ENCODE measurements at places on chromosomes 2 and 18.

GRCh38 chr2:63189026-63189425, 138.4 kb downstream of the OTX1 start:
- peak; percentile 12 for DNase-seq

DNA sequence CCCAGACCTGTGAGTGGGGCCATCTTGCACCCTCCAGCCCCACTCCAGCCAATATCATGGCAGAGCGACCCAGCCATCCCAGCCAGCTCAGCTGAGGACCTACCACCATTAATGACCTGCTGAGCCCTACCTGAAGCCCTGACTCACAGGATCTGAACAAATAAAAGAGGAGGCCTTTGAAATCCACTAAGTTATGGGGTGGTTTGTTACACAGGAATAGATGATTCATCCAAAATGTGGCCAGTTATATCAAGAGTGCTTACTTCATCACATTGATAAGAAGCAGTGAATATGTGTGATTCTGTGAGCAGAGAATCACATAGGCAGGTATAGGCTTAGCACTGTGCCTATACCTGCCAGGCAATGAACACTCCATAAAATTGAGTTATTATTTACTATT, 34.7 kb upstream of the FAM124B start:
- no peak for DNase-seq

DNA sequence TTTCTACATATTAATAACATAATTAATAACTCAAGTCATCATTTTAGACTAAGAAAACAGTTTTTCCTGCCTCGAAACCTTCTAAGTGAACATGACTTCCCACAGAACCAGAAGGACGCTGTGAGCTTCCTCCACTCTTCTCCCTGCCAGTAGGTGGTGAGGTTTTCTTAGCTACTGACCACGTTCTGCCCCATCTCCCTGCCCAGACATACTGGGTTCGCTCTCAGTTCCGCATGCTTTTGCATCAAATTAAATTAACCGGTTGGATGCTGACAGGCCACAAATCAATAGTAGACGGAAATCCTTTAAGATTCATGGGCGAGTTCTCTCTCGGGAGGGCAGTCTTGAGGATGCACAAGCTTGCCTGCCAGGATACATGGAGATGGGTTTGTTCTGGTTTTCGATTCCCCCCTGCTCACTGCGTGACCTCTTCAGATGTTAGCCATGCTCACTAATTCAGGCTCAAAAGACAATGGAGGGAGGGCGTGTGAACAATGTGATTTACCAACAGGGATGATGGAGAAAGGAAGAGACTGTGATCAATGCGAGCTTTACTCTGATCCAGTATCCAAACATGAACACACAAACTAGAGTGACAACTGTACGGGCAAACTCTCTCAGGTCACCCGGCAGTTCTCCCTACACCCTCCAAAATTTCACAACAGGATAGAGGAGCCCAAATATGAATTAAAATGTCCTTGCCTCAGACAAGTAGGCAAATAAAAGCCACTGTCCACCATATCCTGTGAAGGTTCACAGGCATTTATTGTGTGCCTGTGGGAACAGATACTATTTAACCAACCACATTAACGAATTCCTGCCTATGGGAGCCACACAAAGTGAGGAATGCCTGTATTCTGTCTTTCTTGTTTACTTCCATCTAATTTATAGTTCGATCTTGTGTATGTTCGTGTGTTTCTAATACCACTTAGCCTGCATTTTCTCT, 375.7 kb downstream of the EIPR1 start:
- no peak for DNase-seq

- no peak for DNase-seq
These were observed 34.8 kb downstream of the LIPG start for GRCh38 chr18:49596687-49597086.

GRCh38 chr2:190664240-190664639, 15.4 kb downstream of the NAB1 start:
- DNase-seq, result no peak

DNA sequence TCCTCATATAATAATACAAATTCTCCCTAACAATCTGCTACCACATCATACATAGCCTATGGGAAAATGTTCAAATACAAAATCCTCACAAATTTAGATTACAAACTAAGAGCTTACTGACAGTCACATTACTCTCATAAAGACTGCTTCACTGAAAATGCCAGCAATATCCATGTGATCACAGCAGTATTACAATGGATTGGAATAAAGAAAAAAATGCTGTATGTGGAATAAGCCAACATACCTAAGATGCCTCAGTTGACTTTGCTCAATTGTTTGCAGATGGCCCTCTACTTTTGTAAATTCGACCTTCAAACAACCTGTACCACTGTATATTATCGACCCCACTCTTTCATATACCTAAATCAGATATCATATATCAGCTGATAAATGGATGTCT, 88.7 kb downstream of the DYM start:
- no peak for DNase-seq

GRCh38 chr2:5409898-5410381, 282.2 kb upstream of the SOX11 start:
- DNase-seq, result no peak

- DNase-seq, result no peak
These were observed 51.7 kb downstream of the PDCL3 start for GRCh38 chr2:100614455-100615000.

DNA sequence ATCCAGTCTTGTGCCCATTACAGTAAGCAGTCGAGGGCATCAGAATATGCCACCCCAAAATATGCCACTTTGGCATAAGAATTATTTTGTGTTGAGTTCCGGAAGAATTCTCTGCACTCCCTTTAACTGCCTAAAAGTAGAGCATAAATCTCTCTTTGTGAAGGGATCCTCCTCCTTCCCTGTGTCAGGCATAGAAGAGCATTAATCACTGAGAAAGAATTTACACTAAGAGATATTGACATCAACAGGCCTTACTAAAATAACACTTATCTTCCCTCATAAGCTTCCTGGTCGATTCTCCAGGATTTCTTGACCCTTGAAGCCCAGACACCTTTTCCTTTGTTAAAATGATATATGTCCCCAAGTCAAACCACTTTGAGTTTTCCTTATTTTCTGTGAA, 27.6 kb upstream of the KYNU start:
- no peak for DNase-seq

GRCh38 chr2:238865744-238866355, 18.0 kb downstream of the TWIST2 start:
- no peak for DNase-seq

GRCh38 chr2:54586062-54586461, 129.9 kb downstream of the SPTBN1 start:
- DNase-seq, result no peak

DNA sequence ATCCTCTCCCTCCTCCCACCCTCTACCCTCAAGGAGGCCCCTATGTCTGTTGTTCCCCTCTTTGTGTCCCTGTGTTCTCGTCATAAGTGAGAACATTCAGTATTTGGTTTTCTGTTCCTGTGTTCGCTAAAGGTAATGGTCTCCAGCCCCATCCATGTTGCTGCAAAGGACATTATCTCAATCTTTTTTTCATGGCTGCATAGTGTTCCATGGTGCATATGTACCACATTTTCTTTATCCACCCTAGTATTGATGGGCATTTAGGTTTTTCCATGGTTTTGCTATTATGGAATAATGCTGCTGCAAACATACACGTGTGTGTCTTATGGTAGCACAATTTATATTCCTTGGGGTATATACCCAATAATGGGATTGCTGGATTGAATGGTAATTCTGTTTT, 33.0 kb downstream of the PUM2 start:
- DNase-seq, result no peak

- no peak for DNase-seq
These were observed 3.2 kb downstream of the ANKRD44 start for GRCh38 chr2:197307236-197307932.

DNA sequence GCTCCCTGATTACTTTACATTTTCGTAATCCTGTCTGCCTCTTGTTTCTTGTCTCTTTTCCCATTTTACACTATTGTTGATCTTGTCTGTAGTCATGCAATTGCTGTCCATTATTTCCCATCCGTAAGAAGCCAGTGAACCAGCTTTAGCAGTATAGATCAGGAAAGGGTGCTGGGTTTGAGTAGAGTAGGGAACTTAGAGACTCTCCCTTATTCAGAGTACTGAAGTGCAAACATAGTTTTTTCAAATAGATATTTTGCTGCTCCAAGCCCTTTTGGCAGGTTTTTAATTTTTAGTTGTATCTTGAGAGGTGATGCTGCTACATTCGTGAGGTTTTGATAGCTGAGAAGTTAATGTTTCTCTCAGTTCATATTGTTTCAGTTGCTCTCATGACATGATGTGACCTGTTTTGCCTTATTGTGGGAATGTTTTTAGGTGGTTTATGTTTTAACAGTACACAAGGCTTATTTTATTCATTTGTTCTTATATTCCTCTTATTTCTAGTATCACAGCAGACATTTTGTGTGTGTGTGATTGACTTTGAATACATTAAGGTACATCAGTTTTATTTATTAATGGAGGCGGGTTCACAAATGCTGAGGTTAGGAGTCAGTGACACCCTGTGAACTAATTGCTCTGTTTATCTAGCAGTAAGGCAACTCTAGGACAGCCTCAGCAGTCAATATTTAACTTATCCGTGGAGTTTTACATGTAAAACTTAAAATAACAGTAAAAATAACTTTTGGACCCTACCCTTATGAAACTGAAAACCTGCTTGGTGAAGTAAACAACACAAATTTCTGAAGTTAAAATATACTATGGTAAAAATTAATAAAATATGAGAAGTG, 118.4 kb downstream of the ZNF407 start:
- no peak for DNase-seq
